AML-193 (cell line): ENCODE measurements at places on chromosomes 1 and 21.
A peak's percentile ranks its signal among the peaks of the same experiment; 100 is the strongest.

GRCh38 chr21:37202221-37203110, 64.7 kb downstream of the VPS26C start:
- no peak for DNase-seq

GRCh38 chr1:32746130-32746529, 43.6 kb upstream of the SYNC start:
- no peak for DNase-seq

- DNase-seq = no peak
These were observed 923 bp downstream of the CAP1 start for GRCh38 chr1:40041466-40041838.

DNA sequence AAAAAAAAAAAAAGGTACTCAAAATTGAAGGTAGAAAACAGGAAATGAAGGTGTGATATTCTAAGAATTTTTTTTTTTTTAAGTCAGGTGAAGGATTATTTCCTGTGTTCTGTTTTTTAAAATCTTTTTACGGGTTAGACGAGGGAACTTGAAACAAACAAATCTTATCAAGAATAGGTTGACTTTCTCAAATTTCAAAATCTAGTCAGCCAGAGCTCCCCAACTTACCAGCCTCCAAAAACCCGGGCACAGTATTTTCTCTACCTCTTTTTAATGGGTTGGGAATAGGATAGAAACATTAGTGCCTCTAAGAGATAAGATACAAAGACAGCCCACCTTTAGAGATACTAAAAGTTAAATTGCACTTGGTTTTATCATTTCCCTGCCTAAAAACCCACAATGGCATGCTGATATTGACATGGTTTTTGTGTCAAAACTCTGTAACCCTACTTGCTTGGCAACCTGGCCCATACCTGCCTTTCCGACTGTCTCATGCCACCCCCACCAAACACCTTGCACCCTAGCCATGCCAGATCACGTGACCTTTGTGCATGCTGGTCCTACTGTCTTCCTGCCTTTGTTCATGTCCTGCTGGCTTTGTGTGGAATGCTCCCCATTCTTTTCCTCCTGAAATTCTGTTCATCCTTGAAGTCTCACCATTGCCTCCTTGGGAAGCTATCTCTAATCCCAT, 4.2 kb downstream of the RCAN3 start:
- DNase-seq = no peak

- no peak for DNase-seq
These were observed 134.2 kb downstream of the PGBD5 start for GRCh38 chr1:230291731-230292620.

DNA sequence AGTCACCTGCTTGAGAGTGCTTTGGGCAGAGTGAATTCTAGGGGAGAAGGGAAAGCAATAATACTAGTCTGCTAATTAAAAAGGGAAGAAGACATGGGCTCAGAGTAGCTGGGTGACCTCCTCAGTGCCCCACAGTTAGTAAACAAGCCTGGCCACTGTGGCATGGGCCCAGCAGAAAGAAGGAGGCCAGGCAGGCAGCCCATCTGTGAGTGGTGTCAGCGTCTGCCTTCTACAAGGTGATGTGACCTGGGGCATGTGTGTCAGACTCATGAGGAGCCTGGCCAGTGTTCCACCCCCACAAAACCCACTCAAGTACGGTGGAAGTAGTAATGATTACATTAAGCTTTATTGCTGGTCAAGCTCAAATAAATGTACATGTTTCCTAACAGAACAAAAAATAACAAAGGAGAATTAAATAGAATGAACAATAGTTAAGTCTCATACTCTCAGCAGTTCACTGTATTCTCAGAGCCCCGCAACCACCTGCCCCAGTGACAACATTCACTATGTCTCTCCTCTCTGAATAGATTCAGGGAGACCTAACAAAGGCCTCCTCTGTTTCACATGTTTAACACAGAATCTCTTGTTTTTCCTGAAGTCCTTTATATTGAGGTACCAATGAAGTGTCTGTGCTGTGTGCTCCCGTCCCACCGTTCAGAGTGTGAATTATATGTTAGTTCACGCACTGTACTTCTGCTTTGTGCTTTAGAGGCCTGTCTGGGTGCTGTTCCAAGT, 32.5 kb downstream of the SLC22A15 start:
- DNase-seq = no peak

DNA sequence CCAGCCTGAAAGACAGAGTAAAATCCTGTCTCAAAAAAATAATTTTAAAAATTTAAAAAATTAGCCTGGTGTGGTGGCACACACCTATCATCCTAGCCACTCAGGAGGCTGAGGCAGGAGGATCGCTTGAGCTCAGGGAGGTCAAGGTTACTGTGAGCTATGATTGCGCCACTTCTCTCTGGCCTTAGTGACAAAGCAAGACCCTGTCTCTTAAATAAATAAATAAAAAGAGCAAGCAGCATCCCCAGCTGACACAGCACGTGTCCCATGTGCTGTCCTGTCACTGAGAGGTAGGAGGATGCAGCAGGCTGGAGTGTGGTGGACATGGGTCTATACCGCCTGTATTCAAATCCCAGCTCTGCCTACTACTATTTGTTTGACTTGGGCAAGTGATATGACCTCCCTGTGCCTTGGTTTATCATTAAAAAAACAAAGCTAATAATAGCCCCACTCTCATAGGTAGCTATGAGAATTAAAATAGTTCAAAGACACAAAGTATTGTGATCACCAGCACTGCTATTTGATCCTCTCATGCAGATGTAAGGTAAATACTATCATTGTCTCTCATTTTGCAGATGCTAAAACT, 22.2 kb upstream of the ECE1 start:
- no peak for DNase-seq

DNA sequence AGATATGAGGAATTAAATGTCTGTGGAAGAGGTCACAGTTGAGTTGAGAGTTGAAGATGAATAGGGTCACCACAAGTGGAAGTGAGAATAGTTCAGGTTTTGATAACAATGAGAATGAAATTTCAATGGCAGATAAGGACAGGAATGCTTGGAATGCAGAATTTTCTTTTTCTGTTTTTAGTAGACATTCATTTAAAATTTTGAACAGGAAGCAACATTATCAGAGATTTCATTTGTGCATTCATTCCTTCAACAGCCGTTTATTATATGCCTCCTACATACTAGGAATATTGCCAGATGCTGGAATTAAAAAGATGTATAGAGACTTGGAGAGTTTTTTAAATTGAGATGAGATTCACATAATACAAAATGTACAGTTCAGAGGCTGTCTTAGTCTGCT, 126.8 kb downstream of the ITSN1 start:
- DNase-seq = no peak

DNA sequence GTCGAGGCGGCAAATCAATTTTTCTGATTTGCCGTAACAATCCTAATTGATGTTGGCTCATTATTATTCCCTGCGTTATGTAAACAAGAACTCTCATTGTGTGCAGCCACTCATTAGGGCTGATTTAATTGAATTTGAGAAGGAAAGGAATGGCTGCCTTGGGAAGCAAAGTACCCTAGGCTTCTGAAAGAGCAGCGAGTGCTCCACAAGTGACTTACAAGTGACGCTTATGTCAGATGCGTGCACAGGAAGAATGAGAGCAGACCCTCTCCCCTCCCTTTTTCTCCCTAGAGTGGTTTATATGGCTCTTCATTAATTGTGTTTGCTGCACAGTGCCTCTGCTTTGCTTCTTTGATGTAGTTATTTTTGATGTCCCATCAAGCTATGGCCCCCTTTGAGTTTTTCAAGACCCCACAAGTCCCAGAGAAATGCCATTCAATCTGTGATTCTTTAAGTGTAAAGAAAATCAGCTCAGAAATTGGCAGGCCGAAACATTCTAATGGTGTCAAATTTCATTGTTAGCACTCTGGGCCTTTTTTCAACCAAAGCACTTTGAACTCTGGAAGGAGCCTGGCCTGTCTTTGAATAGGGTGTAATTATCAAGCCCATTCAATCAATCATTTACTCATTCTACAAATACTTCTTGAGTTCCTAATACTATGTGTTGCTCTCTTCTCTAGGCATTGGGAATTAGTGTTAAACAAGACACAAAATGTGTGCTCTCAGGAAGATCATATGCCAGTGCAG, 86.8 kb upstream of the VAV3 start:
- DNase-seq = no peak

DNA sequence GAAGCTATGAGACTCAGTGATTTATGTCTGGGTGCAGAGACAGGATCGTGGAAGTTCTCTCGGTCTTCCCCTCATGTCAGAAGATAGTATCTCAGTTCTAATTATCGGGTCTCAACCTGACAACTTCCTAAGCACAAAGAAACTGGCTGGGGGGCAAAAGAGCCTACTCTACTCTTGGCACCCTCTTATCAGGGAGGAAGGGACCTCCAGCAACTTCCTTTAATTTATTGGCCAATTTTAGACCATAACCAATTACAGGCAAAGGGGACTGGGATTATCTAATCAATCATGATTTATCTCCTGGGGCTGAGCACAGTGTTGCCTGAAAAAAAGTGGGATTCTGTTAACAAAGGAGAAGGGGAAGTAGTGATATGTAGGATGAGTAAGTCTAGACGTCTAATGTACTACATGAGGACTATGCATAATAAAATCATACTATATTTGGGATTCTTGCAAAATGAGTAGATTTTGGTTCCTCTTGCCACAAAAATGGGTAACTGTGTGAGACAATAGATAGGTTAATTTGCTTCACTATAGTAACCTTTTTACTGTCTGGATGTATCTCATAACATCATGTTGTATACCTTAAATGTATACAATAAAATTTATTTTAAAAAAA, 98.8 kb downstream of the ZFYVE9 start:
- no peak for DNase-seq

- DNase-seq = peak; percentile 16
These were observed 22.8 kb upstream of the TARS2 start for GRCh38 chr1:150464422-150464826.

DNA sequence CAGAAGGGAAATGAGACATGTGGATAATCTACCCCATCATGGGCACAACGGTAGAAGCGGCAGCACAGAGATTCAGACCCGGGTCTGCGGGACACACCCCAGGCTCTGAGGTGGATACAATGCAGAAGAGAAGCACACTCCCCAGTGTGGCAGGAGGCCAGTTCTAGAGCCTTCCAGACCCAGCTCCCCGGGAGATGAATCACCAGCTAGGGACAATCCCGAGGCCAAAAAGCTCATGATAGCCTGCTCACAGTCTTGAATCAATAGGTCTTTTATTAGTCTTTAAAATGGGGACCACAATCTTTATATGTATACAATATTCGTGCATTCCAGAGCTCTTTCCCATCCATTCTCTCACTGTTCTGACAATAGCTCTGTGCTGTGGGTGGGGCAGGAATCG, 57.3 kb upstream of the DIRAS3 start:
- no peak for DNase-seq

- no peak for DNase-seq
These were observed 33.9 kb upstream of the SDC3 start for GRCh38 chr1:30942326-30942963.

- DNase-seq = no peak
These were observed 32.1 kb upstream of the RUNX3 start for GRCh38 chr1:24961961-24962861.

GRCh38 chr1:89603651-89604413, 29.1 kb upstream of the LRRC8C start:
- no peak for DNase-seq

- DNase-seq = peak; percentile 1
These were observed 4.8 kb upstream of the IFNLR1 start for GRCh38 chr1:24191860-24192259.

- no peak for DNase-seq
These were observed 146.3 kb upstream of the DUSP10 start for GRCh38 chr1:221888218-221888617.

DNA sequence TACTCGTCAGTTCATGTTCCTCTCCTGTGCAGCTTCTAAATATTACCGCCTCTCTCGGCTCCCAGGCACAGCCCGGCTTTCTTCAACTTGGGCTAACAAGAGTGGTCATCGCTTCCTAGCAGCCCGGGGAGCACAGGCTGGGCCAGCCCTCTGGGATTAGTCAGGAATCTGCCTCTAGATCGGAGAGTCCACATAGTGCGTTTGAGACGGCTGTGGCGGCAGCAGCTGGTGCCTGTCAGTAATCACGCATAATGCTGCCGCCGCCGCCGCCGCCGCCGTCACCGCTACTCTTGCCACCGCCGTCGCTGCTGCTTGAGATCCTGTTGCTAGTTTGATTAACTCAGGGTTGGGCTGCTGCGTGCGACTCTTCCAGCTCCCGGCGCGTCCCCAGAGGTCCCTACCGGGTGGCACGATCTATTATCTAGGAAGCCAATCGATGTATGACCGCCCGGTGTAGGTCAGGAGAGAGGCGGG, at the start of gene RXRG:
RXRG (minus strand) TSS at position 230 of the 474 bp plus-strand sequence. CDS start 233 bp downstream, outside the sequence.
- no peak for DNase-seq

DNA sequence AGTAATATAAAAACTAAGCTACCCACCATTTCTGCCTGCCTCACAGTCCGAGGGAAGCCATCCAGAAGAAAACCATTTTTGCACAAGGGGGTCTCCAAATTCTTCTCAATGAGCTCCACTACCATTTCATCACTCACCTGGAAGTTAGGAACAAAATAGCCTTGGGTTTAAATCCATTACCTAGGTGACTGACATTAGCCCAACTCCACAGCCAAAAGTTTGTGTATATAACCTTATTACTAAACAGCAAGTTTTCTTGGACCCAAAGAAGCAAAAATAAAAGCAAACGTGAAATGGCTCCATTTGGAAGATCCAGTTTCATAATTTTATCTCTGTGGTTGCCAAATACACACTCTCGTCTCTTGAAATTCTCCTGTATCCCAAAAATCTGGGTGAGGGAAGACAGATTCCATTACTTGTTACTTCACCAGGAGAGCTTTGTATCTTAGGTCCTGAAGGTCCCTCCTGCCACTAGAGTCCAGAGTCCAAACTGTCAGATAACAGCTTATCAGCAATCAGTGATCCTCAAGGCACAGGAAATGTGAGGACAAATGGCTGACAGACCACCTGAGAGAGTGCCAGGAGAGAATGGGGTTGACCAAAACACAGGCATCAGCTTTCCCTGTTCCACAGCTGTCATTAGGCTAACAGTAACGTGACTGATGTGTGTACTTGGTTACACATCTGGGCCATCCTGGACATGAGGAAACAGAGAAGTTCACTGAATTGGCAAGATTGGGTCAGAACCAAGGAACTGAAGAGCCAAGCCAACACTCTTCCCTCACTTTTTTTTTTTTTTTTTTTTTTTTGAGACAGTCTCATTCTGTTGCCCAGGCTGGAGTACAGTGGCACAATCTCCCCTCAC, 14.9 kb downstream of the AK2 start:
- no peak for DNase-seq

GRCh38 chr1:166511761-166512160, 327.5 kb upstream of the POGK start:
- peak; percentile 61 for DNase-seq

DNA sequence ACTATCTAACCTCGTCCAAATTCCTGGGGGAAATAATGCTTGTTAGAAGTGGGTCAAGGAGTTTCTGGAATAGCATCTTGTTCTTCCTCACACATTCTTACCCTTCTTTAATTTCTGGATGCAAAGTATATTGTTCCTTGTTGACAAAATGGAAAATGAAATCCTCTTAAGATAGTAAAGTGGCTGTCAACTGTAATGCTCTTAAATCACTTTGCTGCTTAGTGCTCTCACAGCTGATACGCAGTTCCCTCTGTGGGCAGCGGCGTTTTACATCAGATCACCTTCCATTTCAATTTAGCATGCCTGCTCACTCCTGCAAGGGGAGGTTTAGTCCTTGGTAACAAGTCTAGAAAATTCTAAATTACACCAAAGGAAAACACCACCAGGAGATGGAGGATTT, 113.1 kb downstream of the DNM3 start:
- DNase-seq = no peak
